ENCODE measurements at places on chromosomes 2 and 18.

DNA sequence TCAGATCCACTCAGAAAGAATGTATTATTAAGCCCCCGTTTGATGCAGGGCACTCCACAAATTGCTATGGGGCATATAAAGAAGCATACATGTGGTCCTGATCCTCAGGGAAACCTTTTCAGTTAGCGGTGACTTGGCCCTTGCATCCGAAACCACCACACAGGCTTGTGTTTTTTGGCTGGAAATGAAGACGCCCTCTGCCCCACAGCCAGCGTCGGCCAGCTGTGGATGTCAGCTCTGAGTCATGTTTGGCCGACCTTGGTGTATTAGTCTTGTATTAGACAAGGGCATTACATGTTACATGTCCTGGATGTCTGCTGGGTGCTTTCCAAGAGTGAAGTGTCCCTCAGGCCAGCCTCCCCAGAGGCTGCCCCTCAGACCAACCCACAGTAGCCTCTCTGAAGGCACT lies 107.6 kb upstream of the MAP3K20 start:
- no peak for DNase-seq

DNA sequence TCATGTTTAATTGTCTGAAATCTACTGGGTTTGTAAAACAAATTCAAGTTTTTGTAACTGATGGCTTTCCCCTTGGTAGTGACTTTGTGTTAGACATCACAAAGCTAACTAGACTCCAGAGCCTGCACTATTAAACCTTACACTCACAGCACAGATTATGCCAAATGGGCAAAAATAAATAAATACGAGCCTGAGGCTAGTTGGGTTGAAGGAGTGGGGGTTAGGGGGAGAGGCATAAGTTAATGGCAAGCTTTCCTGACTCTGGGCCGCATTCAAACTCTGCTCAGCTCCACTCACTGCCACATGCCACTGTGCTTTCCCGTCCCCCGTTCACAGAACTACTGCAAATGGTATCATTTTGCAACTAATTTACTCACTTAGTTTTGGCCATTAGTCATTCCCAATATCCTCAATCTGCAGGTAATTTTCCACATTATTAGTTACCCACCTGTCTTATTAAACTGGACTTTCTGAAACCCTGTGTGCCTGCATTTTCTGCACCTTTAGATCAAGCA lies 1079.9 kb upstream of the PIK3C3 start:
- DNase-seq = no peak

DNA sequence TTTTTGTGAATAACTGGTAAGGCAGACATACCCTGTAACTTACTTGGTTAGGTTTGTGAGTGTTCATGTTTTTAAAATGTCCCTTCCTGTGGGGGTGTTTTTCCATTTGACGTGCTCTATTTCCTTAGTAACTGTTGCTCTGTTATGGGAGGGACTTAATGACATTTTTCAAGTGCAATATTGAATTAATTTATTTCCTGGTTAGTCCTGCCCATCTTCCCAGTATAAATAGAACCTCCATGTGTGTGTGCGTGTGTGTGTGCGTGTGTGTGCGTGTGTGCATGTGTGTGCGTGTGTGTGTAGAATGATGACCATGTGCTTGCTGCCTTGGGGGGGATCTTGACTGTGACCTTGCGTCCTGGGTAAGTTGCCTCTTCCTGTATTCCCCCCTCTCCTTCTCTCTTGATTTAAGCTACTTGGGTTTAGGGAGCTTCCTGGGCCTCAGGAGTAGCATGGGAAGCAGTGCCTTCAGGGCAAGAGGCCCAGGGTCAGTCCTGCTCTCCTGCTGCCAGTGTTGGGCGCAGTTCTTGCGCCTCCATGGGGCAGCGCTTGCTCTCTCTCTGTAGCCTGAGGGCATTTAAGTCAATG lies 163.9 kb downstream of the LDLRAD4 start:
- DNase-seq = no peak

GRCh38 chr18:63106727-63107126 lies 212.8 kb downstream of the BCL2 start:
- no peak for DNase-seq

DNA sequence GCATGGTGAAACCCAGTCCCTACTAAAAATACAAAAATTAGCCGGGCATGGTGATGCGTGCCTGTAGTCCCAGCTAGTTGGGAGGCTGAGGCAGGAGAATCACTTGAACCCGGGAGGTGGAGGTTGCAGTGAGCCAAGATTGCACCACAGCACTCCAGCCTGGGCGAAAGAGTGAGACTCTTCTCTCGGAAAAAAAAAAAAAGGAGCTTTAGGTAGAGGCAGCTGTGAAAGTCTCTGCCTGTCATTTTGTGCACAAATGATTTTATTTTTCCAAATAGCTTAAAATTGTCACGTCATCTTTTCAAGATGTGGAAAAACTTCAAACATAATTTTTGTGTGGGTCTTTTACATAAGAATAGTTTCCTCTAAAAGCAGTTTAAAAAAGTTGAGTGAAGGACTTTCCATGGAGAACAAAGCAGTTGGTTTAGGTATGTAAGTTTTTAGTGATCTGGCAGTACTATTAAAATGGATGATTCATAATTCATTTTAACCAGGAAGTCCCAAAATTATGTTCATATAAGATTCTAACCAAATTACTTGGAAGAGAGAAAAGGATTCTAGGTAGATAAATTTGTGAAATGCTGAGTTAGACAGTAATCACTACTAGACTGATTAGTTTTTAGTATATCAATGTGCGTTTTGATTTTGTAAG lies 11.5 kb downstream of the CCNYL1 start:
- no peak for DNase-seq
